ENCODE measurements at places on chromosomes 1 and 21.

DNA sequence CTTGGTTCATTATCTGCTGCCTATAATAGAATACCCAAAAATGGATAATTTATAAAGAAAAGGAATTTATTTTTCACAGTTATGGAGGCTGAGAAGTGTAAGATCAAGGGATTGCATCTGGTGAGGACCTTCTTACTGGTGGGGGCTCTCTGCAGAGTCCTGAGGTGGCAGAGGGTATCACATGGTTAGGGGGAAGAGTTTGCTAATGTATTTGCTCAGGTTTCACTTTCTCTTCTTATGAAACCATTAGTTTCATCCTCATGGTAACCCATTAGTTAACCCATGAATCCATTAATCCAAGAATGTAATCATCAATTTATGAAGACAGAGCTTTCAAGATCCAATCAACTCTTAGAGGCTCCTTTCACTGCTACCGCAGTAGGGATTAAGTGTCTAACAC lies 120.6 kb downstream of the DNM3 start:
- DNase-seq = no peak

DNA sequence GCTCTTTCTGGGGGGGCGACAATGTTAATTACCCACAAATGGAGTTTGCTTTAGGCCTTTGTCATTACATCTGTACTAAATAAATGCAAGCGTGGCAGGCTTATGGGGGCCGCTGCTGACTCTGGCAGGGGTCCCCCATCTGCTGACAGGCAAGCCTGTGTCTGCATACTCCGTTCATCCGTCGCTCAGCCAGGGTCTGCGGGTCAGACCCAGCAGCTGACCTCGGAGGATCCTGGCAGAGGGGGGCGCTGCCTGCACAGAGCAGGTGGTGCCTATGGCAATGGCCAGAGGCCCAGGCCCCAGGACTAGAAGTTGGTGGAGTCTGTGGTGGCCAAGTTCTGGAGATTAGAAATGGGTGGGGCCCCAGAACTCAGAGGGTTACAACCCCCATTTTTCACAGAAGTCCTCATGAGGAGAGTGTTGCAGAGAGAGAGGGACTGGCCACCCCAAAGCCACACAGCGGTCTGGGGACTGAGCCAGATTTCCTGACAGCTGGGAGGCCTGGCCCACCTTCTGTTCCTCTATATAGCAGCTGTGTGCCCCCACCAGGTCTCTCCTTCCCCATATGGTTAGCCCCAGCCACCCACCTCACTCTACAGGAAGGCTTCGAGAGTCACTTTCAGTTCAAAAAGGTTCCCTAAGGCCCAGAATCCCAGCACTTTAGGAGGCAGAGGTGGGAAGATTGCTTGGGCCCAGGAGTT lies 31.0 kb downstream of the TTC39A start:
- DNase-seq = no peak

DNA sequence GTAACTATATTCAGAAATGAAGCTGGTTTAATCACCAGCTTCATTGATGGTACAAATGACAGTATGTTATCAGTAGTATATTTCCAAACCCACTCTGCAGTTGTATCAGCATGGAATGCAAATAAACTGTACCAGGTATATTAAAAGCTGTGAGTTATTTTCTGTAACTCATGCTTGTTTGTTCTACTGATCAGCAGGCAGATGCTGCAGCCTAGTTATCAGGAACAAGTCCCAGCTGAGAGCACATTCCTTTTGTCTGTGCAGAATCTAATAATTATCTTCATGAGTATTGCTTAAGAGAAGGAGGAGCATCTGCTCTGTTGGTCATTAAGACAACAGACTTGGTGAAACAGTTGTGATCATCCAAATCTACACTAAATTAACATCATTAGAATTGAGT lies 1331.1 kb downstream of the MRPL39 start:
- DNase-seq = no peak

DNA sequence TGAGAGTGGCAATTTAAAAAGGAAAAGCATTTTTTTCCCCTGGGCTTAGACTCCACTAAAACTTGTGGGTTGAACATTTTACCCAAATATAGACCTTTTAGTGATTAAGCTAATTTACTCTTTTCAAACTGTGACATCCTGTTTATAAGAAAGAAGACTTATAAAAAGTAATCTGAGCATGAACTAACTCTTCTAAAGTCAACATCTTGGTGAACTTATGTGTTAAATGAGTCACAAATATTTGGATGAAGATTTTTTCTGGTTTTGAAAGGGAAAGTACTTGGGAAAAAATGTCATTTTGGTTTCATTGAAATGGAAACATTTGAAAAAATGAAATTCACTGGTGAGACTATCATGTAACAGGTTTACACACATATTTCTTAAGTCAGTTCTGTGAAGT lies 109.8 kb downstream of the KCNK2 start:
- DNase-seq = no peak

DNA sequence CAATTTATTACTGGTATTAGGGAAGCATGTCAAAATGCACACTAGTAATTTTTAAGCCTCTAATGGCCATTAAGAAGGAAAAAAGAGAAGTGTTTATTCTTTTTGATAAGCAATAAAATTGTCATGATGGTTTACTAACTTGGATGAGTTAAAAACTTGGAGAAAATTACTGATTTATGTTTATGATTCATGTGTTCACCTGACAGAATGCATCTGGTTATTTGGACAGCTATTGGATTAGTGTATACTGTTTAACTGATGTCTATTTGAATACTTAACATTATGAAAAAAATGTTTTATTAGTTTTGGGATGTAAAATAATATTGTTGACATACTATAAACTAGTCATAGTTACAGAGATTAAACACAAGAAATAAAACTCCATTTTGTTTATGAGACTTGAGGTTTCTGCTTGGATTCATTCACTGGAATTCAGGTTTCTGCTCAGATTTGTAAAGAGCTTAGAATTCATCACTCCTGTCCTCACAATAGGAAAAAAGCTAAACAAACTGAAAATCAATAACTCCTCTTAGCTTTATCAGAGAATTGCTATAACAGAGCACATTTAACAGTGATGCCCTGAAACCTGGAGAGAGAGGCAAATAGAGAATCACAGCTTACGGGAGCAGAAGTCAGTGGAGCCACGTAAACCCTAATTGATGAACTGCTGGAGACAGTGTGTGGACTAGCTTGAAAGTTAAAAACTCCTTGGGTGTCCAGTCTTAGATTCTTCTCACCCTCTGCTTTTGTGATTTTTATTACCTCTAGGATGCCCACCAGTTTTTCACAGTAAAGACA lies 56.7 kb downstream of the RALGPS2 start:
- DNase-seq = no peak

DNA sequence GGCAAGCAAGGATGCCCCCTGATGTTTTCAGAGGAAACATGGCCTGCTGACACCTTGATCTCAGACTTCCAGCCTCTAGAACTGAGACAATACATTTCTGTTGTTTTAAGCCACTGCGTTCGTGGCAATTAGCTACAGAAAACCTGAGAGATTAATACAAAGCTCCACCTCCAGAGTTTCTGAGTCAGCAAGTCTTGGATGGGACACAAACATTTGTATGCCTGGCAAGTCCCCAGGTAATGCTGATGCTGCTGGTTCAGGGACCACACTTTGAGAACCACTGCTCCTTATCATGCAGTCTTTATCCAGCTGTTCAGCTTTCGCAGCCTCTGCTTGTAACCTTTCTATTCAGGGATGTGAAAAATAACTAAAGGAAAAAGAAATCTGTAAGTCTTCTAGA lies 565.7 kb upstream of the PLXNA2 start:
- DNase-seq = no peak

- DNase-seq = no peak
Measured at GRCh38 chr1:200438911-200439310, 29.1 kb upstream of the ZNF281 start.

DNA sequence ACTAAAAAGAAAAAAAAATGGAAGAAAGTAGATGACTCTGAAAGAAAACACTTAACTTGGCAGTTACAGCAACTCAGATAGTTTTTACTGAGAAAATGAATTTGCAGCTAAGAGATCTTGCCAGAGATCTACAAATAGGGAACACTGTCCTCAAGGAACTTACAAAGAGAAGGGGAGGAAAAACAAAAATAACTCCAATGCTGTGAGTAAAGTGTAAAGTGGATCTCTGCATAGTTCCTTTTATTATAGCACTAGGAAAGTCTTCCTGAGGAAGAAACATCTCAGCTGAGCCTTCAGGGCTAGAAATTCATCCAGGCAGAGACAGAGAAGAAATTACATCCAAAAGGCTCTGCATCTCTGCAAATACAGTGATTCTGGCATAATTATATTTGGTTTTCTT lies 3.9 kb downstream of the CD1B start:
- DNase-seq = no peak

DNA sequence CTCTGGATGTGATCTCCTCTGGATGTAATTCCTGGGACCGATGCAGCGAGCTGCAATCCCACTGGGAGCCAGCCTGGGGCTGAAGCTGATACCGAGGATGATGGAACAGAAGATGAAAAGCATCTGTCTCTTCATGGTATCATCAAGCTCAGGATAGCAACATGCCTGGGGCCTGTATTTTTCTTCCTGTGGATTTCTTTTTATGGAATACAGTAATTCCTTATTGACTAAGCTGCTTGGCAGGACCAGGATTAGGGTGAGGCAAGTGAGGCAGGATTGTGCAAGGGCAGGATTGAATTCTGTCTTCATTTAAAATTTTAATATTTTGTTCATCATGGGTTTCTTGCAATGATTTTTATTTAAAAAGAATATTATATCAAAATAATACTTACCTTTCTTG lies 86.6 kb downstream of the SLC25A24 start:
- no peak for DNase-seq

DNA sequence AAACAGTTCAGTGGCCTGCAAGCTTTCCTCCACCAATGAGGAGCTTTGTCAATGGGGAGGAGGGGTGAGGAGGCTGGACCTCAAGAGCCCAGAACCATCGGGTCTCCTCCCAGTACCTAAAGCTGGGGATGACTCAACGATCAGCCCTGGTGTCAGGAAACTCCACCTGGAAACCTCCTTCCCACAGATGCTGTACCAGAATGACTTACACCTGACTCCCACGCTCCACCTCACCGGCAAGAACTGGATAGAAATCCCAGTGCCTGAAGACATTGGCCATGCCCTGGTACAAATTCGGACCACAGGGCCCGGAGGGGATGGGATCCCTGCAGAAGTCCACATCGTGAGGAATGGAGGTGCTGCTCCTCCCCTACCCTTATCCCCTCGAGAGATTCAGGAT lies 11.4 kb downstream of the TMEM81 start:
- no peak for DNase-seq

- peak; percentile 62 for DNase-seq
Measured at GRCh38 chr1:168603501-168604110, 27.2 kb downstream of the XCL1 start.

- DNase-seq = peak; percentile 56
Measured at GRCh38 chr1:155241069-155241679, 14.1 kb downstream of the ENTREP3 start.

GRCh38 chr1:28646040-28646439 lies 2.4 kb upstream of the RNU11 start:
- no peak for DNase-seq

DNA sequence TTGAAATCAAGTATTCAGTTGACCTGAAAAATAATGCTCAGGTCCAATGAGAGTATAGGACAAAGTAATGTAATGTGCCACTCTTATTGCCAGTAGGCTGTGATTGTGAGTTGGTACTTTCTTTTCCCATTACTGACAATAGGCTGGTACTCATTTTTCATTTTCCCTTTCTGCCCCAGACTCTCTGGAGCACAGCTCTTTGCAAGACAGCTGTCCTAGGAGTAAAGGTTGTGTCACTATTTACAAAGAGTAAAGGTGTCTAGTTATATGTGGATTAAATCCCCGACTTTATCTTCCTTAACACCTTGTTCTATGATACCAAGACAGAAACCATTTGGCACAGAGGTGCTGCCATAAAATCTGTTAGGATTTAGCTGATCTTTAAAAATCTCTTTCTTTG lies 32.3 kb upstream of the RASAL2 start:
- no peak for DNase-seq

DNA sequence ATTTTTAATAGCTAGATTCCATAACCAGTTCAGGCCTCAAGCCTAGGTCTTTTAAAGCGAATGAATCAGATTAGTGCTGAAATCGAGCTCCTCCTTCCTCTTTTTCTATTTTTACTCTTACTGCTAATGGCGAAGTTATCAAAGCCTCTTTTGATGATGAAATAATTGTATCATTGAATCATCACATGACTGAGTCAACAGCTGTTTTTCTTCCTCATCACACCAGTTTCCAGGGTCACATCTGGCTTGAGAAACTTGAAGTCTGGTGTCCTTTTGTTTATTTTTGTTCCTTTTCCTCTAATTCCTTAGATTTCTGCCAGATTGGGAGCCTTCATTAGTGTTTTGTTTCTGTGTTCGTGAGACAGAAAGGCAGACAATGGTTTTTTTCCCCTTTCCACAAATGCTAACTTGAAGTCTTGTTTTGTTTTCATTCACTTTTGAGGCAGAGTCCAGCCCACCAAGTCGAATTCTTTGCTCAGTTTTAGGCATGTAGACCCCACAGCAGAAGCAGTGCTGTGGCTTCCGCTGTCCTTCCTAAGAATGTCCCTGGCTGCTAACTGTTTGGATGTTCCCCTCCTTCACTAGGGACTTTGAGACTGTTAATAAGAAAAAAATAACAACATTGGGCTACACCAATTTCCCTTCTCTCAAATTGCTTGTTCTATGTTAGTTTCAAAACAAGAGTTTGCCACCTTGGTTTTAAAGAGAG lies 51.9 kb upstream of the FMOD start:
- DNase-seq = no peak

GRCh38 chr1:38258085-38258627 lies 211.6 kb upstream of the POU3F1 start:
- DNase-seq = no peak
